Immature natural killer cell (primary cell): ENCODE measurements at places on chromosomes 7 and 10.

DNA sequence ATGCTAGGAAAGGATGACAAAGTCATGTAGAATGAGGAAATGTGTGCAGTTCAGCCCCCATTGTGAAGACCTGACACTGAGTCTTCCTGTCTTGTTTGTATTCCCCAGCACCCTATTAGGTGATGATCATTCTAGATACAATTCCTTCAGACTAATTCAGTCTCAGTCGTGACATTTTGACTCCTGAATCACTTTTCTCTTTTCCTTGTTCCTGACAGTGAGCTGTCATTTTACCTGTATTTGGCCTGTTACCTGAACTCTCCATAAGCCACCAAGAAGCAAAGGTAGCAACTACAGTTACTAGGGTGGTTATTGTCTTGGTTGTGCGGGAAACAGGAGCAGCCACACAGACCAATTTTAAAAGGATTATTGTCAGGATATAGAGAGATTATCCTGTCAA is 111.4 kb upstream of the TAC1 start:
- H3K36me3 ChIP-seq: no peaks in the 10 kb centered on the region
- DNase-seq: no peak
- H3K4me3 ChIP-seq: no peak overlapping the region
- peaks cover 3% of the 10 kb centered on the region for H3K27me3 ChIP-seq

GRCh38 chr10:114713525-114714090 is 55.5 kb upstream of the ABLIM1 start:
- no peaks in the 10 kb centered on the region for H3K4me1 ChIP-seq
- H3K4me3 ChIP-seq: no peak overlapping the region
- H3K36me3 ChIP-seq: no peaks in the 10 kb centered on the region
- no peak overlapping the region for H3K27ac ChIP-seq
- no peak for DNase-seq
- H3K27me3 ChIP-seq: no peaks in the 10 kb centered on the region

- H3K27me3 ChIP-seq: peaks cover 11% of the 10 kb centered on the region
- no peaks in the 10 kb centered on the region for H3K36me3 ChIP-seq
- no peak for DNase-seq
- no peak overlapping the region for H3K27ac ChIP-seq
- H3K4me1 ChIP-seq: no peaks in the 10 kb centered on the region
Measured at GRCh38 chr10:13754277-13754676, 167.5 kb downstream of the PRPF18 start.

DNA sequence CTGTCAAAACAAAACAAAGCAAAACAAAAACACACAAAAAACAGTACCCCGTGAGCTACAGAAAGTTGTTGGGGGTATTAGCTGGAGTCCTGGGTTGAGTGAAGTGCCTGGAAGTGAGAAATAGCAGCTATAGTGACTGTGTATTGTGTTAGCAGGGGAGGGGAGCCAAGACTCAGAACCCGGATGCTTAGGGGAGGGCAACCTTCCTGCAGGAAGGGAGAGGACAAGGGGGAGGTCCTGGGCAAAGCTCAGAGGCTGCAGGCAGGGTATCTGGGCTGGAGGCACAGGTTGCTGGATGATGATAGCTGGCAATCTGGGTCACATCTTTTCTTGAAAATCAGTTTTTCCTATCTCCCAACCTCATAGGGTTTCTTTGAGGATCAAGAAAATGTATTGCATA is 75.8 kb upstream of the PARD3 start:
- no peak overlapping the region for H3K27ac ChIP-seq
- H3K4me3 ChIP-seq: no peak overlapping the region
- H3K4me1 ChIP-seq: no peaks in the 10 kb centered on the region
- peaks cover 4% of the 10 kb centered on the region for H3K27me3 ChIP-seq

DNA sequence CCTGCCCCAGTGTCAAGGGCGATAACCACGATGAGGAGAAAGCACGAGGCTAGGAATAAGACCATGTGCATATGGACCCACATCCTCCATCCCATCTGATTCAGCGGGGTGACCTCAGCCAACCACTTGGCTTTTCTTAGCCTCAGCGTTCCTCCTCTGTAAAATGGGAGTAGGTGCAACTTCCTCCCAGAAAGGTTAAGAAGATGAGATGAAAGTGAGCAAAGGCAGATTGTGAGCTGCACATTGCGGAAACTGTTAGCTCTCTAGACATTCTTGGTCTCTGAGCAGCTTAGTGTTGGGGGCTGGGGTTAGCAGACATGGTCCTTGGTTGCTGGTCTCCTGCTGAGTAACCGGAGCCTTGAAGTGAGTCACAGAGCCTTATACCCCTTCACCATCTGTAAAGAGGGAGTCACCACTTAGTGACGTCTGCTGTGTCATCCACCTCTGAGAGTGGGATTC is 497.3 kb upstream of the GALNT17 start:
- H3K27ac ChIP-seq: peak overlapping the region; percentile 25
- H3K27me3 ChIP-seq: no peaks in the 10 kb centered on the region
- H3K4me3 ChIP-seq: no peak overlapping the region
- peaks cover 3% of the 10 kb centered on the region for H3K36me3 ChIP-seq
- peaks cover 9% of the 10 kb centered on the region for H3K4me1 ChIP-seq

DNA sequence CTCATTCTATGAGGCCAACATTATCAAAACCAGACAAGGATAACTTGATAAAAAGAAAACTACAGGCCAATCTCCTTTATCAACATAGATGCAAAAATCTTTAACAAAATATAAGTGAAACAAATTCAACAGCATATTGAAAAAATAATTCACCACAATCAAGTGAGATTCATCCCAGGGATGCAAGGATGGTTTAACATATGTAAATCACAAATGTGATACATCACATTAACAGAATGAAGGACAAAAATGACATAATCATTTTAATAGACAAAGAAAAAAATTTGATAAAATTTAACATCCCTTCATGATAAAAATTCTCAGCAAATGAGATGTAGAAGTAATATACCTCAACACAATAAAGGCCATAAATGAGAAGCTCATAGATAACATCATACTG is 53.8 kb downstream of the TCAF1 start:
- H3K36me3 ChIP-seq: peaks cover 5% of the 10 kb centered on the region
- DNase-seq: no peak
- no peak overlapping the region for H3K4me3 ChIP-seq
- no peak overlapping the region for H3K27ac ChIP-seq
- no peaks in the 10 kb centered on the region for H3K27me3 ChIP-seq
- no peaks in the 10 kb centered on the region for H3K4me1 ChIP-seq

- no peak overlapping the region for H3K4me3 ChIP-seq
- H3K27ac ChIP-seq: no peak overlapping the region
- no peaks in the 10 kb centered on the region for H3K27me3 ChIP-seq
- DNase-seq: no peak
- H3K4me1 ChIP-seq: peaks cover 9% of the 10 kb centered on the region
- H3K36me3 ChIP-seq: no peaks in the 10 kb centered on the region
Measured at GRCh38 chr10:70295926-70296325, 12.1 kb upstream of the NPFFR1 start.

DNA sequence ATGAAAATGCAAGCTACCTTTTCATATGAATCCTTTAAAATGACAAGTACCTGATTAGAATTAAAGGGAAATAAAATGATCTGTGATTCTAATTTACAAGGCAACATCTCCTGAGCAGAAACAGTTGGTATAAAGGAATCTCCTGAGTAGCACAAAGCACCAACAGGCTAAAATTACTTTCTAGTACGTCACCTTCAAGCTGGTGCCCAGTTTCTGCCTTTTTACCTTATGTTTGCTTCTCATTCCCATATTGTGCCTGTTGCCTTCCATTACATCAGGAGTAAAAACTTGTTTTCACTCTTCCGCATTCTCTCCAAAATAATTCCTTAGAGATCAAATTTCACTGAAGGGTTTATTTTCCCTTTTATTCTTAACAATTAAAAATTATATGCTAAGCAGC is 587.1 kb upstream of the KCND2 start:
- no peak for DNase-seq
- H3K4me1 ChIP-seq: no peaks in the 10 kb centered on the region
- no peak overlapping the region for H3K27ac ChIP-seq
- no peak overlapping the region for H3K4me3 ChIP-seq
- no peaks in the 10 kb centered on the region for H3K36me3 ChIP-seq

- no peaks in the 10 kb centered on the region for H3K36me3 ChIP-seq
- no peak overlapping the region for H3K27ac ChIP-seq
- no peak for DNase-seq
- H3K27me3 ChIP-seq: peaks cover 2% of the 10 kb centered on the region
- no peak overlapping the region for H3K4me3 ChIP-seq
Measured at GRCh38 chr10:44478876-44479705, 94.2 kb upstream of the CXCL12 start.

DNA sequence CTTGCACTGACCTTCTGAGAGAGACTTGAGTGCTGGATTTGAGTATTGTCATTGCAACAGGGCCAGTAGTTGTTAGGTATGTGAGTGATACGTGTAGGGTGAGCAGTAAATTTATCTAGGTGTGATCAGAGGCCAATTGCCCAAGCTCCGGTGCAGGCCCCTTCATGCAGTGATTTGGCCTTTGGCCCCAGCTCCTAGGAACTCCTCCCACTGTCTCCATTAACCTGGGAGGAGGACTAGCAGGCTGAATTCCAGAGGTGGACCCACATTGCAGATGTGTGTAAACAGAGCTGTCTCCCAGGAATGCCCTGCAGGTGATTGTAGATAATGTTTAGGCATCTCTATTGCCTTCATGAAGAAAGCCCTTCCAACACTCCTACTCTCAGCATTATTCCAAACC is 19.5 kb downstream of the TCF7L2 start:
- no peaks in the 10 kb centered on the region for H3K27me3 ChIP-seq
- H3K36me3 ChIP-seq: no peaks in the 10 kb centered on the region

- no peaks in the 10 kb centered on the region for H3K4me1 ChIP-seq
- no peaks in the 10 kb centered on the region for H3K27me3 ChIP-seq
- H3K36me3 ChIP-seq: no peaks in the 10 kb centered on the region
- no peak overlapping the region for H3K4me3 ChIP-seq
- no peak for DNase-seq
Measured at GRCh38 chr7:12765431-12766100, 78.1 kb downstream of the ARL4A start.

DNA sequence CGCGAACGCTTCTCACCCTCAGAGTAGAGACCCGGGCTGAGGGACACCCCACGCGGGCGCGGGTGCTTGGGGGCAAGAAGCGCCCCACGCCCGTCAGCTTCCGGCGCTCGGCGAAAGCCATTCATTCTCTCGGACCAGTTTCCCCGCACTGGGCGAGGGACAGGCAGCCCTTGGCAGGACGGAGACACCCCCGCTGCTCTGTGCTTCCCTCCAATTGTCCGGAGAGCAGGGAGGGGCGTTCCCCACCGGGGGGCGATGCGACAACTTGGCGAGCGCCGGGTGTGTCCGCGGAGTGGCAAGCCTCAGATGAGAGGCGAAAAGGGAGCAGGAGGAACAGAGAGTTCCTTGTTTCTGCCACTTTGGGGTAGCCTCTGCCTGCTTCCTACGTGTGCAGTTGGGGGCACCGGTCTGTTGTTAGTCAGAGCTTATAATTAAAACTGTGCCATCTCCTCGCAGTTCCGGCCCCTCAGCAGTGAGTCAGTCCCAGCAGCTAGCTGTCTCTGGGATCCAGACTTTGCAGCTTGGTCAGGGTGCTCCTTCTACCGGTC is 1.7 kb downstream of the GPR158 start:
- H3K4me3 ChIP-seq: peak overlapping the region; percentile 50
- peaks cover 10% of the 10 kb centered on the region for H3K27me3 ChIP-seq
- peaks cover 10% of the 10 kb centered on the region for H3K36me3 ChIP-seq

GRCh38 chr10:114380060-114380459 is 24.2 kb downstream of the AFAP1L2 start:
- no peak overlapping the region for H3K27ac ChIP-seq
- no peak overlapping the region for H3K4me3 ChIP-seq
- H3K36me3 ChIP-seq: no peaks in the 10 kb centered on the region
- H3K4me1 ChIP-seq: no peaks in the 10 kb centered on the region

- H3K27me3 ChIP-seq: no peaks in the 10 kb centered on the region
- H3K36me3 ChIP-seq: peaks cover 11% of the 10 kb centered on the region
- H3K27ac ChIP-seq: no peak overlapping the region
Measured at GRCh38 chr7:112853422-112853821, 63.2 kb upstream of the TMEM168 start.

DNA sequence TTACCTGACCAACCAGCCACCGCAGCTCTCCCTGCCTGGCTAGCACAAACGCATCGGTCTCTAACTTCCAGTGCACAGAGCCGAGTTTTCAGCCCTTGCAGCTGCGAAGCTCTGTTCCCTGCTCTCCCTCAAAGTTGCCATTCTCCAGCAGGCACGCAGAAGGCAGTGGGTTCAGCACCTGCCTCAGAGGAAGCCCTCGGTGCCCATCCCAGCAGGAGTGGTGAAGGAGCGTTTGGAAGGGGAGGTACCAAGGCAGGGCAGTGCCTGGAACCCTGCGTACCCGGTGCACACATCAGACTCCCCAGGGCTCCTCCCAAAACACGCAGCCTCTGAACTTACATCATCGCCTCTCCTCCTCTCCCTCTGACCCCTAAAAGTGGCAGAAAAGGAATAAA is 1.7 kb upstream of the STK32C start:
- peak overlapping the region; percentile 7 for H3K27ac ChIP-seq
- peaks cover 14% of the 10 kb centered on the region for H3K4me1 ChIP-seq
- peaks cover 2% of the 10 kb centered on the region for H3K27me3 ChIP-seq
- peaks cover 4% of the 10 kb centered on the region for H3K36me3 ChIP-seq

DNA sequence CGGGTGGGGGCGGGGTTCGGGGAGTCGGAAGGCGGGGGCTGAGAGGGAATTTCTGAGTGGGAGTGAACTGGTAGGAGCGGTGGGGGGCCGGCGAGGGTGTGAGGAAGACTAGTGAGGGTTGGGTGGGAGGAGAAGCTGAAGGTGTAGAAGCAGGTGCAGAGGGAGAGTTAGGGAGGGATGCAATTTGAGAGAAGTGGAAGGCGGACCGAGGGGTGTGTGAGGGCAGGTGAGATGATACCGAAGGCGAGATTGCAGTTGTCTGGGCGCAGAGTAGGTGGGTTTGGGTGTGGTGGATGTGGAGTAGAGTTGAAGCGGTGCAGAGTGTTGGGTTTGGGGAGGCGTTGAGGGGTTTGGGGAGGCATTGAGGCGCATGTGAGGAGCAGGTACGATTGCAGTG is 643 bp downstream of the KAT6B start:
- peaks cover 60% of the 10 kb centered on the region for H3K4me1 ChIP-seq
- H3K27ac ChIP-seq: peak overlapping the region; percentile 91
- no peaks in the 10 kb centered on the region for H3K36me3 ChIP-seq

- peaks cover 8% of the 10 kb centered on the region for H3K27me3 ChIP-seq
- DNase-seq: no peak
- H3K36me3 ChIP-seq: no peaks in the 10 kb centered on the region
- H3K4me1 ChIP-seq: no peaks in the 10 kb centered on the region
- no peak overlapping the region for H3K4me3 ChIP-seq
Measured at GRCh38 chr7:27688056-27688455, 25.4 kb upstream of the HIBADH start.

DNA sequence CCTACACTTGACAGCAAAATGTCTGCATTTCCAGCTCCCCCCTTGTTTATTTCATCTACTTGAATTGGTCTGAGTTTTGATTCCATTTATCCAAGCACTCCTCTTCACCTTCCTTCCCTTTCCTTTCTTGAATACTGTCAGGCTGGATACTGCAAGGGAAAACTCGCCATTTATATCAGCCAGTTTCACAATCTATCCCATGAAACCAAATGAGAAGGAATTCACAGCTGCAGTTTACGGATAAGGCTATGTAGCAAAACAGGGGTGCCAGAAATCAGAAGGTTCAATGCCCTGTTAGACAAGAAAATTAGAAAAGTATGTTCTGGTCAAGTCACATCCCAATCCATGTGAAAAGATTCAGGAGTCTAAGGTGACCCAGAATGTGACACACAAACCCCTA is 28.1 kb downstream of the CCDC6 start:
- peaks cover 3% of the 10 kb centered on the region for H3K27me3 ChIP-seq
- no peak for DNase-seq
- no peak overlapping the region for H3K27ac ChIP-seq
- H3K4me3 ChIP-seq: no peak overlapping the region

- DNase-seq: no peak
- H3K27me3 ChIP-seq: no peaks in the 10 kb centered on the region
- no peaks in the 10 kb centered on the region for H3K4me1 ChIP-seq
Measured at GRCh38 chr7:69190763-69191162, 407.5 kb upstream of the AUTS2 start.
